ENCODE measurements at places on chromosomes 7 and 10.

GRCh38 chr10:73444457-73444856 lies 11.1 kb upstream of the MSS51 start:
- DNase-seq, result no peak

DNA sequence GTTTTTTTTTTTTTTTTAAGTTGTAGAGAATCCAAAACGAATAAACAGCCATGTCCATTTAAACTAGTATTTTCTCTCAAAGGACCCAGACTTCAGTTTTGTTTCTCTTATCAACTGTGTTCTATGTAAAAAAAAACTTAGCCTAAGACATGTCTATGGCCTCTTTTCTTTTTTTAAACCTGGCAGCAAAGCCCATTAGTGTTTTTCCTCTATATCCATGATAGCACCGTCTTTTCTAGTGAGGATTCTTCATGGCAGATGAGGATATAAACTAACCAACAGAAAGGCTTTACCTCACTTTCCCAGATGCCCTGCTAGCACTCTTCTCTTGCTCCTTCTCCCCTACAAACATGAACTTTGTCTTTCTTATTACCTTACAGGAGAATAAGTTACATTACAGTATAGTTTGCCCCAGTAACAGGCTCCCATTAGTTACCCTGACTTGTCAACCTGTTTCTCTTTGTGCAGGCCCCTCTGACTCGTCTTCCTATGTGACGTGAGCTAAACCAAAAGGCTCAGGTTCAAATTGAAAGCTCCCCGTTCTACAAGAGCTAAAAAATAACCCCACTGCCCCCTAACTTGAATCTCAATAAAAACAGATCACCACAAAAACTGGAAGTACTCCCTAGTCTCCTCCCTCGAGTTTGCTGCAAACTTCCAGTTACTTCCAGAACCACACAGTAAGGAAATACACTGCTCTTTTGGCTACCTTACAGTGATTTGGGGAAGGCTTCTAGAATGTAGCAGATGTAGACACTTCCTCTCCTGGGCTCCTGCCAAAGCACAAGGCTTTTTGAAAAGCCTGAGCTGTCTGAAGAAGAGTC lies 20.1 kb downstream of the P4HA1 start:
- no peak for DNase-seq

GRCh38 chr10:88652616-88653015 lies 11.6 kb upstream of the LIPF start:
- DNase-seq, result no peak

GRCh38 chr7:78634093-78634492 lies 819.4 kb downstream of the MAGI2 start:
- no peak for DNase-seq

- DNase-seq, result no peak
Measured at GRCh38 chr10:29966269-29966668, 93.1 kb downstream of the JCAD start.

DNA sequence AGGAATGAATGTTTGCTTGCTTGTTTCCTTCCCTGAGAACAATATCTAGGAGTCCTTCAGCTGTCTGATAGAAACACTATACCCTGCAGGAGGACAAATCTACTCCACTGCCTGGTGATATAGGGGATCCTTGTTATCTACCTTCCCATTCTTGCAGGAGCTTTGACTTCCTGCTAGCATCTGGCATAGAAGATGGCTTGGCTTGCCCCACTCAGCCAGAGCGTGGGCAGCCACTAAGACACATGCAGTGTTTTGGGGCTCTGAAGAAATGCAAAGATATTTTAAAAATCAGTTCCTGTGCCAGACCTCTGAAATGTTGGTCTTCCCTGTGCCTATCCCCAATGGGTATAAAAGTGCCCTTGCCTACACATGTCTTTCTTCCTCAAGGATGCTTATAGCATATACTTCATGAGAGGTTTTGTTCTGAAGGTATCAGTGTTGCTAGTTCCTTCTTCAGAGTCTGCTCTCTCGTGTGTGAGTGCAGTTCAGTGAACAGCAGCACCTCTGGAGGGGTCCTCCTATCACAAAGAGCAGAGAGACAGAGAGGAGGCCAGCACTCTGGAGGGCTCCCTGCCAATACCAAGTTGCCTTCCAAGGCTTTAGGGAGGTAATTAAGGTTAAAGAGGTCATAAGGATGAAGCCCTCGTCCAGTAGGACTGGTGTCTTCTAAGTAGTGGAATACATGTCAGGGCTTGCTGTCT lies 149.1 kb upstream of the CALCR start:
- no peak for DNase-seq

GRCh38 chr7:44064791-44065430 lies 456 bp downstream of the PGAM2 start:
- DNase-seq, result no peak

DNA sequence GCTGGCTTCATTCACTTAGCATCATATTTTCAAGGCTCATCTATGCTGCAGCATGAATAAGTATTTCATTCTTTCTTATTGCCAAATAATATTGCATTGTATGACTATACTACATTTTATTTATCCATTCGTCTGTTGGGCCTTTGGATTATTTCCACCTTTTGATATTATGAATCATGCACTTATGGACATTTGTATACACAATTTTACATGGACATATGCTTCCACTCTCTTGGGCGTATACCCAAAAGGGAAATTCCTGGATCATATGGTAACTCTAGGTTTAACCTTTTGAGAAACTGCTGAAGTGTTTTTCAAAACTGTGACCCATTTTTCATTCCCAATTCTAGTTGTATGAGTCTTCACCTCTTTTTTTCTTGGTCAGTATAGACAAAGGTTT lies 80.3 kb upstream of the GNAI1 start:
- DNase-seq, result peak; percentile 31

DNA sequence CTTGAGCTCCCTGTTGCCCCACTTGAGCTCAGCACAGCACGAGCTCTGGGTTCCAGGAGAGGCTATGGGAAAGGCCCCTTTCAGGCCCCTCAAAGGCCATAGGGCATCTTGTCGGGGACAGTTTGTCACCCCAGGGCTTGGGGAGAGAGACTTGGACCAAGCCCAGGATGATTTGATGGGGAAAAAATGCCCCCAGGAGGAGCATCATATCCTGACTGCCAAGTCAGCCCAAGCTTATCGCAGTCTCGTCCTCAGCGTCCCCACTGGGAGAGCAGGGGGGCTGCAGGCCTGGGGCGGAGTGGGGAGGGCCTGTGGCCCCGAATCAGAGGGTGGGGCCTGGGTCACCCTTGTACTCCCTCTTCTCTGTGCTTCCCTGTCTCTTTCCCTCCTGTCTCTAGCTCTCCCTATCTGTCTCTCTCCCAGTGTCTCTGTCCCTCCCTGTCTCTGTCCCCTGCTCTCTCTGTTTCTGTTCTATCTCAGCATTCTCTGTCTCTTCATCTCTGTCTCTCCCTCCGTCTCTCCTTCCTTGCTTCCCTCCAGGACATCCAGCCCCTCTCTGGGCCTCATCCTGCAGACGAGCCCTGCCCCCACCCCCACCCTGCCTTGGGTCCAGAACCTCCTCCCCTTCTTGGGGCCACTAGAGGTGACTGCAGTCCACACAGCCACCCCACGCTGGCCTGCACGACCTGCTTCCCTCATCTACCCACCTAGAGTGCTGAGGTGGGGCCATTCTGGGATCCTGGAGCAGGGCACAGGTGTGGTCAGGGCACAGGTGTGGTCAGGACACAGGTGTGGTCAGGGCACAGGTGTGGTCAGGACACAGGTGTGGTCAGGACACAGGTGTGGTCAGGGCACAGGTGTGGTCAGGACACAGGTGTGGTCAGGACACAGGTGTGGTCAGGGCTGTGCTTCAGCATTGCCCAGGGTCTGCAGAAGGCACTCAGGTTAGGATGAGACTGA lies 17.3 kb upstream of the GRIFIN start:
- no peak for DNase-seq

DNA sequence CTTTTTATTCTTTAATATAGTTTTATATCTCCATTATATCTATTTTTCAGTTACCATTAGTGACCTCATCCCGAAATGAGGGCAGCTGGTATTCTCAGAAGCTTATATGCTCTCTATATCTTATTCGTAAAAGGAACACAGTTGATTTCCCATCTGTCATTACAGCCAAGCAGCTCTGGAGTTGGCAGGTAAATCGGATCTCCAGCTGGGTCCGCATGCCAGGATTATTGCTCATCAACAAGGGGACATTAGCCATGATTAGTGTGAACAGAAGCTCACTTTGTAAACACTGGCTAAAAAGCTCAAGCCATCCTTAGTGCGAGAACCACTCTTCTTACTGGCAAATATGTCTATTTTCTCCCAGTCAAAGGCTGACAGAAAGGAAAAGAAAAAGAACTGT lies 180.3 kb downstream of the NPSR1 start:
- no peak for DNase-seq

DNA sequence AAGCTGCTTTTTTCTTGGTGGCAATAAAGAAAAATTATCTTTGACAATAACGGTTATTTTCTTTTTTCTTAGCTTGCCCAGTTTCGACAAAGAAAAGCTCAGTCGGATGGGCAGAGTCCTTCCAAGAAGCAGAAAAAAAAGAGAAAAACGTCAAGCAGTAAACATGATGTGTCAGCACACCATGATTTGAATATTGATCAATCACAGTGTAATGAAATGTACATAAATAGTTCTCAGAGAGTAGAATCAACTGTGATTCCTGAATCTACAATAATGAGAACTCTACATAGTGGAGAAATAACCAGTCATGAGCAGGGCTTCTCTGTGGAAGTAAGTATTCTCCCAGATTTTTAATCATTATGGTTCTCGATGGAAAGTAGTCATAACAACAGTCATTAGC lies 33.0 kb downstream of the AKAP9 start:
- no peak for DNase-seq

DNA sequence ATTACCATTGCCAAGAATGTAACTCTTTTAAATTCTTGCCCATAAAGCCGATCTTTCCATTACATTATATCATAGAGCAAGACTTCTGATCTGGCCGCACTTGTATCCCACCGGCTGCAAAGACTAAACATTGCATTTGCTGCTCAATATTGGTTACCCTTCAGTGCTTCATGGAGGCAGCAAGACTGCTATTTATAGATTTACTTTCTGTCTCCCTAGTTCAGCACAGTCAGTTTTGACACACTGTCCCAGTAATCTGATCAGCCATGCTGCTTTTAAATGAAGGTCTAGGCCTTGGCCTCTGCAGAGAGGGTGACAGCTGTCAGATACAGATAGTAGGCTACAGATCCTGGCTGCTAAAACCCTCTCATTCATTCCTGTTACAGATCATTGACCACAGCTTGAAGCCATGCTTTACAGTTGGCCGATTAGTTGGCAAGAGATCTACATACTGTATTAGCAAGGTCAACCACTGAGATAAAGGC lies 562.6 kb upstream of the GALNT17 start:
- no peak for DNase-seq

- no peak for DNase-seq
Measured at GRCh38 chr7:46603296-46603752, 682.3 kb upstream of the IGFBP3 start.

GRCh38 chr7:114916261-114916892 lies 5.5 kb upstream of the MDFIC start:
- no peak for DNase-seq

GRCh38 chr10:132273966-132274365 lies 33.8 kb downstream of the STK32C start:
- DNase-seq, result no peak

DNA sequence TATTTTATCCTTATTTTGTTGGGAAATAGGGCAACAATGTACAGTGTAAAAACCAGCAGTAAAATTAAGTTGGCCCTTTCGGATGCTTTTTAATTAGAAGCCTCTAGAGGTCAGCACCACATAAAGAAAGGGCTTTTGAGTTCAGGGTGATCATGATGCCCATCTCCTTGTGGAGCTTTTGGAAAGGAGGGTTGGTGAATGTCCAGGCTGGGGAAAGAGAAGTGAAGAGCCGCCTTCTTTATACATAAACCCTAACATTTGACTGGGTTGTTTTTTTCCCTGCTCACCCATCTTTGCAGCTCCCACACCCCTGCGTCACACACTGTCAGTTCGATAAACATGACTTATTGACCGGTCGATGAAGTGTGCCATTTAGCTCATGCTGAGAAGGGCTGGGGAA lies 29.8 kb downstream of the MTURN start:
- DNase-seq, result no peak

GRCh38 chr10:48700071-48700470 lies 15.4 kb downstream of the WDFY4 start:
- DNase-seq, result no peak

DNA sequence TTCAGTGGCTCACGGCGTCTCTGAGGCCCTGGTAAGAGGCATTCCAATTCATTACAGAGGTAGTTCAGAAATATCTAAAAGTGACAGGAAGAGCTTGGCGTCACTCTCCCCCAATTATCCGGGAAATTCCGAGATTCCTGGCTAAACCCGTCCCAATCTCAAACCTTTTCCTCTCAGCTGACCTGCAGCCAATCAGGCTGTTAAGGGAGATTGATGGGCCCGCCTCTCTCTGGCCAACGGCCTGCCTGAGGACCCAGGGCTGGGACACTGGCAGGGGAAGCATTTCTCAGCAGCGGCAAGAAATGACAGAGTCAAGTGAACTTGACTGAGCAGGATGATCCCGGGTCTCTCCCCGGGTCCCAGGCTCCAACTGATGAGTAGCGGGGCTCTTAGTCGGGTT lies 72.3 kb downstream of the EBF3 start:
- no peak for DNase-seq

DNA sequence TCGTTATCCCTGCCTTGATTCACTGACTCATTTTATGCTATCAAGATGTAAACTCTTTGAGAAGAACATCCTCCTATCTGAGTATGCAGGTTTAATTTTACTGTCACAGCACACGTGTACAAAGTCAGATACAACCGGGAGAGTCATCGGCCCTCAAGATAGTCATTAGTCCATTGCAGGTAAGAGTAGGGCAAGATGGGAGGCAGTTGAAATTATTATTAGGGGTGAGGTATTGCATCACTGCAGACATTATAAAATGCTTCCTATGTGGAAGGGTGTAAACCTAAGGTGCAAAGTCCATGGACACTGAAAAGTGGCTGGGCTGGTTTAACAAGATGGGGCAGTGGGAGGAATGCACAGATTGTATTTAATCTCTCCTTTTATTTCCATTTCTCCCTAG lies 113.7 kb downstream of the ARL4A start:
- DNase-seq, result no peak

- DNase-seq, result no peak
Measured at GRCh38 chr7:13724977-13725566, 264.4 kb downstream of the ETV1 start.

DNA sequence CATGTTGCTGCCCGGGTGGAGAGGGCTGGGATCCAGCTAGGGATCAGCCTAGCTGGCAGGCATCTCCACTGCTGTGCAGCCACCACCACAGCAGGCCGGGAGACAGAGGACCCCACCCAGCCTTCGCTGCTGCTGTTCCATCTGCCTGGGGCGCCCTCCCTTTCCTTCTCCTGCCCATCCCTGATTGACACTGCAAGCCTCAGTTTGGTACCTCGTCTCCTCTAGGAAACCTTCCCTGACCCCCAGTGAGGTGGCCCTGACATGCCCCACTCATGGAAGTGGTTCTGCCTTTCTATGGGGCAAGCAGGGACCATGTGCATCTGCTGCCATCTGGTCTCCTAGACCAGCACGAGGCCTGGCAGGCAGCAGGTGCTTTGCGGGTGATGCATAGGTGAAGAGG lies 30.4 kb upstream of the DPYSL4 start:
- DNase-seq, result no peak

- no peak for DNase-seq
Measured at GRCh38 chr10:13708256-13708990, 121.7 kb downstream of the PRPF18 start.

GRCh38 chr10:59808896-59809643 lies 55.8 kb upstream of the MRLN start:
- peak; percentile 9 for DNase-seq

GRCh38 chr10:19576576-19576975 lies 239.7 kb upstream of the PLXDC2 start:
- DNase-seq, result no peak

GRCh38 chr7:20828947-20829346 lies 42.3 kb upstream of the SP8 start:
- no peak for DNase-seq

GRCh38 chr10:17616403-17617030 lies 657 bp downstream of the HACD1 start:
- DNase-seq, result no peak

Measured in HS-27A (cell line).